Foreskin melanocyte (primary cell): ENCODE measurements at places on chromosomes 12 and 14.
A peak's percentile ranks its signal among the peaks of the same experiment; 100 is the strongest.

- DNase-seq, result no peak
Measured at GRCh38 chr12:42828836-42829235, 239.3 kb upstream of the PRICKLE1 start.

GRCh38 chr12:57735952-57736740, 2.4 kb downstream of the AGAP2 start:
- no peak for DNase-seq

DNA sequence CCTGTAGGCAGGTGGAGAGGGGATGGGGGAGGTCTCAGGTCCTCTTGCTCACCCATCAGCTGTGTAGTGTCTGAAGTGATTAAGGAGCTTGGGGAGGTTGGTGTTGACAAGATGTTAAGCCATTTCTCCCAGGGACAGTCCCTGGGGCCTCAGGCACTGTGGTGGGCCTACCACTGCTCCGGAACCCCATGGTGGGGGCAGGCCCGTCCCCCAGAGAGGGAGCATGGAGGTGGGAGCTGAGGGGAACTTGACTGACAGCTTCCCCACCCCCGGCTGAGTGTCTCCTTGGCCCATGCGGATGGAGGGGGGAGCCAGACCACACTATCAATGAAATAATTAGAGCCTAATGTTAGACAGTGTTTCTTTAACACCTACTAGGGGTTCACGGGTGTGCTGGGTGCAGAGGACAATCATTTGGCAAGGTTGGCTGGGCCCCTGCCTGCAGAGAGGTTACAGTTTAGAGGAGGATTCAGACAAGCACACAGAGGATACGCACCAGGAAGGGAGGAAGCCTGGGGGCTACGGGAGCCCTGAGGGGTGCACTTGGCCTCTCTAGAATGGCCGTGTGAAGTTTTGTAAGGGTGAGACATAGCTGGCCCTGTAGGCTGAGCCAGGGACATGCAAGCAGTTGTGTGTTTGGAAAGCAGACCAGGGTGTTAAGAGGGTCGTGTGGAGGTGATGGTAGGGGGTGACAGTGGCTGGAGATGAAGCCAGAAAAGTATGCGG, 19.3 kb upstream of the KRT80 start:
- no peak for DNase-seq

DNA sequence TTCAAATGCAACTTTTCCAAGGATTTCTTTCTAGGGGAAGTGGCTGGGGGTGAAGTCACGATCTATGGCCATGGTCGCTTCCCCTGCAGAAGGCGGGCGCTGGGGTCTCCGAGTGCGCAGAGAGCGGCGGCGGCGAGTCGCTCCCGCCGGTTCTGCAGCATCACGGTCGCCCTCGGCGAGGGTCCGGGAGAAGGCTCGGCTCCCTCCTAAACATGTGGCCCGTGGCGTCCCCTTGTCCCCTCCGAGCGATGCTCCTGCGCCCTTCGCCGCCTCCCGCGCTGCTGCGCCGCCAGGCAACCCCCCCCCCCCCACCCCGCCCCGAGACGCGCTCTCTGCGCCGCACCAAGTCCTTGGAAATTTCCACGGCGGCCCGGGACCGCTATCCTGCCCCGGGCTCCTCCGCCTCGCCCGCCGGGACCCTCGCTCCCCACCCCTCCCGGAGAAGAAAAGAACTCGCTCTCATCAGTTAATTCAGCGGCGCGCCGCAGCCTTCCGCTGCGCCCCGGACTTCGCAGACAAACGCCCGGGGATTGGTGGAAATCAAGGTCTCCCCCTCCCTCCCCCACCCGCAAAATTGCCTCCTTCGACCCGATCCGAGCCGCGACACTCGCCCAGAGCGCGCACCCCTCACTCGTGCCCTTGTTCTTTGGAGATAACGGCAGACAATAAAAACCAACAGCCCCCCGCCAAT, at the start of gene ST8SIA1:
Gene ST8SIA1 (minus strand): TSS at position 298 of the 691 bp plus-strand sequence. CDS start 475 bp downstream, outside the sequence.
- DNase-seq, result peak; percentile 32

DNA sequence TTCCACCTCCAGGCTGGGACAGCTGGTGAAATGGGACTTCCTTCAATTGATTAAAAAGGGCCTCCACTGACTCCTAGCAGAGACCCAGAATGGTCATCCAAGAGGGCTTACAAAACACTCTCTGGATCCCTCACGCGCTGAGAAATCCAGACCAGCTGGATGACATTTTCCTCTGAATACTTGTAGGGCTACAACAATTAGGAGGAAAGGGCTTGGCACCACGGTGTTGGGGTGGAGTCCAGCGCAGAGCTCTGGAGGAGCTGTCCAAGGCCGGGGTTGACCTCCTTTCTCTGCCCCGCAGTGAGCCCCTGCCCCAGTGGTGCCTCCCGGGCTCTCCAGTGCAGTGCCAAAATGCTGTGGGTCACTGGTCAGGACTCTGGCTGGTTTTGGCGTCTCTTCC, 189.0 kb upstream of the CCND2 start:
- DNase-seq, result no peak

GRCh38 chr14:32608857-32609256, 279.8 kb downstream of the AKAP6 start:
- DNase-seq, result no peak

GRCh38 chr12:111126331-111126730, 206.0 kb upstream of the MYL2 start:
- no peak for DNase-seq

DNA sequence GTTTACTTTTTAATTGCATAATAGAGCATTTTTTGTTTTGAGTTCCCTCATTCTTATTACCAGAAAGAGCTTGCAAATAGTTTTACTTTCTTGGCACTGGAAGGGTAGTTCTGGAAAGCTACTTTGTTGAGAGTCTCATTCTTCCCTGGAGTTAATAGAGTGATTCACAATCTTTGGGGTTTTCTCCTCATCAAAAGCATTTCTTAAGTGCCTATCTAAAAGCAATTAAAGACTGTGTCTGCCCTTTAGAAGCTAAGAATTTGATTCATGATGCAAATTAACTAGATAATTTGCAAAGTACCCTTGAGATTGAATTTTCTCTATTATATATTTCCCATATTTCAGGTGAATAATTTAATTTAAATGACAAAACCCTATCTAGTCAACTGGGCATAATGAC, 8.1 kb upstream of the BMAL2 start:
- no peak for DNase-seq

DNA sequence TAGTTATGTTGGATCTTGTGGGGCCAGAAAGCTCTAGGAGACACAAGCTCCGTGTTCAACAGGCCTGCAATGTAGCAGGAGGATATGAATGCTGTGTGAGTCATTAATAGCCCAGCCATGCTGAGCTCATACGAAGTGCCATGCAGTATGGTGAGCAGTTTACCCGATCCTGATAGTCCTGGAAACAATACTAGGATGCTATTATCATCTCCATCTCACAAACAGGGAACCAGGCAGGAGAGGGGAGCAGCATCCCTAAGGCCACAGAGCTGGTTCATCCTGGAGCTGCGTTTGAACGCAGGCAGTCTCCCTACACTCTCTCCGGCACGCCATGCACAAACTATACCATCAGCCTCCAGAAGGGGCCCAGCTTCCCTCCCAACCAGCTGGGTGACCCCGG, 20.5 kb downstream of the TTC7B start:
- peak; percentile 52 for DNase-seq

DNA sequence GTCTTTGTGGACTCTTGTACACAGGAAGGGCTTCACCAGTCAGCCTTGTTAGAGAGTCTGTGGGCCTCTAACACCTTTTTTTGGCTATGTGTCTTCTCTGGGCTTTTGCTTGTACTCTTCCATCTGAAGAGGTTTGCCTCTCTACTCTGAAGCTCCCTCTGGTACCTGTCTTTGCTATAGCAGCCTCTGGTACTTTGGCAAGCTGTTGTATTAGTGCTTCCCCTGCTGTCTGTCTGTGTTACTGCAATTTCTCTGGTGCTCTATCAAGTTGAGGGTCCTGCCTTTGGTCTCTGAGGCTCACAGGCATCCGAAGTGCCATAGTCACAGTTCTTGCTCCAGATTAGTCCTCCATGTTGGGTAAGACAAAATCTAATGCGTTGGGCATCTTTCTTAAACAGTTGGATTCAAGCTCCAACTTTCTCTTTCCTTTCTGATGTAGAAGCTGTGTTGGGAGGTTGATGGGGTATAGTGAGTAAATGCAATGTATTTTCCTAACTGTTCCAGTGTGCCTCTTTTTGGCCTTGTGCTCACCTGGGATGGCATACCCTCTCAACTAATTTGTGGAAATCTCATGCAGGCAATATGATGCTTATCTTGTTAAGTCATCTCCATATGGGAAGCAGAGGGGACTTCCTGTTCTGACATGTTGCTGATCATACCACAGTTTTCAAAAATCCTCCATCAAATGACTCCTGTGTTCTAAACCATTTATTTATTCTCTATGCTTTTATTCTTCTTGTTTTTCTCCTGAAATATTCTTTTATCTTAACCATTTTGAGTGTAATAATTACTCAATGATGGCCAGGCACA, 88.8 kb downstream of the ATF7IP start:
- no peak for DNase-seq

- peak; percentile 59 for DNase-seq
Measured at GRCh38 chr12:107027636-107028053, 40.7 kb upstream of the MTERF2 start.

DNA sequence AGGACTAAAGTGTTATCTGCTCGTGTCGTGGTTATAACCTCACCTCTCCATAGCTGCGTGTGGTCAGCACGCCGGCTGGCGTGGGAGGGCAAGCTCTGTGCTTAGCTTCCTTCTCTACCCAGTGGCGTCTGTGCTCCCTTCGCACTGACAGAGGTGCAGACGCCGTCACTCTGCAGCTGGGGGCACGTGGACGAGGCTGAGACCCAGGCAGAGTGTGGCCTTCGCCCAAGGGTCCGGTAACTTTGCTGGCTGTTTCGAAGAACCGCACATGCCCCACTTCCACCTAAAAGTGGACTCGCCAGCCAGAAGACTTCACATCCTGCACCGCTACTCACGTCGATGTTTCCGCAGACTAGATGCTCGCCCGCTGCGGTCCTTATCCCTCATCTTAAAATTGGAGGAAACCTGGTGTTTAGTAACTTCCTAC, 35.9 kb upstream of the DYNC1H1 start:
- DNase-seq, result no peak

GRCh38 chr14:39984323-39984722, 552.1 kb upstream of the FBXO33 start:
- no peak for DNase-seq

GRCh38 chr12:122501489-122501989, 807 bp upstream of the ZCCHC8 start:
- DNase-seq, result no peak

DNA sequence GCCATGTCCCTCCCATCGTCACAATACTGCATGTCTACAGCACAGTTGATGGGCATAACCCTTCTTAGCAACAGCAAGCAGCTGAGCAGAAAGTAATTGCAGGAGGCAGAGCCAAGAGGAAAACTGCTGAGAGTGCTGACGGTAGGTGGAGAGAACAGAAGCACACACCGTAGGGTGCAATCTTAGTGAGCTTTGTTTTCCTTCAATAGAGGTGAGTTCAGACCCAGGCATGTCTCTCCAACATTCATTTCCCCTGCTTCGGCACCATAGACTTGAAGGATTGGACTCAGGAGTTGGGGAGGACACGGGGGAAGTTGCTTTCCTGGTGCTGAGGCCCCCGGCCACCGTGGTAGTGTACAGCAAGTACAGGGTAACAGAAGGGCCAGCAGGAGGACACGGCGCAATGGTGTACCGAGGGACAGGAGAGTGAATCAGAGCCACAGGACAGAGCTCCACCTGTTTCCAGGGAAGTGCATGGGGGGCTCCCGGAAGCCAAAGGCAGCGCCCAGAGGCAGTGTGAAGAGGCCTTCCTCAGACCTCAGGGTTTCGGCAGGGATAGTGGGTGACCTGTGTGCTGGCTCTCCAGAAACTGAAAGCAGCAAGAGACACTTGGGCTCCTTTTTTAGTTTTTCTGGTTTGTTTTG, 36.3 kb upstream of the SINHCAF start:
- DNase-seq, result no peak

DNA sequence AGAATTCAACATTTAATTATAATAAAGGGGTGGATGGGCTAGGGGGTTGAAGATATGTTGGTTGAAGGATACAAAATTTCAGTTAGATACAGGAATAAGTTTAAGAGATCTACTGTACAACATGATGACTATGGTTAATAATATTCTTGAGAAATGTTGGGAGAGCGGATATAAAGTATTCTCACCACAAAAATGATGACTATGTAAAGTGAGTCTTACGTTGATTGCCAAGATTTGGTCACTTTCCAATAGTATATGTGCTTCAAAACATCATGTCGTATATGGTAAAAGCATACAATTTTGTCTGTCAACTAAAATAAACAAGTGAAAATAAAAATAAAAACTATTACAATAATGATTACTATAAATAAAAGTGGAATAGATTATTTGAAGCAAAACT, 802.0 kb downstream of the C12orf50 start:
- DNase-seq, result no peak

DNA sequence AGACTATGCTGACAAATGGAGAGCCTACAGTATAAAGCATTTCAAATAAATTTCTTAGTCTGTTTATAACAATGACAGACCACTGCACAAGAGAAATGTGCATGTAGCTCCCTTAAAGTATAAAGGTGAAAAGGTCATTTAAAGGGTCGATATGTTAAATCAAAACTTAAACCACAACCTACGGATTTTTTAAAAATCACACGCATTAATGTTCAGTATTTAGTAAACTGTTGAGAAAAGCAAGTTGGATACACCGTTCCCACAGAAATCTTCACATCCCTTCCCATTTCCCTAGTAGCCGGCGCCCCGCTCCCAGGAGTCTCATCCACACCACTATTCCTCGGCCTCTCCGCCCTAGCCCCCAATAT, 614 bp downstream of the FKBP3 start:
- no peak for DNase-seq

GRCh38 chr12:15931590-15932053, 20.5 kb downstream of the DERA start:
- DNase-seq, result no peak

- DNase-seq, result no peak
Measured at GRCh38 chr14:61125867-61126572, 145.0 kb downstream of the SLC38A6 start.

GRCh38 chr12:3206536-3207072, 129.4 kb downstream of the TSPAN9 start:
- no peak for DNase-seq

GRCh38 chr12:753611-754472, 1.5 kb downstream of the WNK1 start:
- DNase-seq, result peak; percentile 25

DNA sequence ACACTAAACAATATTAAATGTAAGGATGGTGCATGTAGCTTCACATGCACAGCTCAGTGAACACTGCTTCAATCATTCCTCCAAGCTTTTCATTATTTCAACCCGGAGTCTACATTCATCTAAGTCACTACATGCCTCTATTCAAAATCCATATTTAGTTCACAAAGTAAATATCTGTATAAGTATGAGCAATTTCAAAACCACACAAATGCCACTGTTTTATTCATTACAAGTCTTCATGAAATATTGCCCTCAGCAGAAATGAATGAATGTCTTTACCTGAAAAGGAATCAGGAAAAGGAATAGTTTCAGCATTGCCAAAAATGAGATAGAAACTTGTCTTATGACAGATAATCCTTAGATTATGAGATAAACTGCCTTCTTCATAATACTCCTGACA, 149.4 kb downstream of the SLC38A4 start:
- DNase-seq, result no peak

DNA sequence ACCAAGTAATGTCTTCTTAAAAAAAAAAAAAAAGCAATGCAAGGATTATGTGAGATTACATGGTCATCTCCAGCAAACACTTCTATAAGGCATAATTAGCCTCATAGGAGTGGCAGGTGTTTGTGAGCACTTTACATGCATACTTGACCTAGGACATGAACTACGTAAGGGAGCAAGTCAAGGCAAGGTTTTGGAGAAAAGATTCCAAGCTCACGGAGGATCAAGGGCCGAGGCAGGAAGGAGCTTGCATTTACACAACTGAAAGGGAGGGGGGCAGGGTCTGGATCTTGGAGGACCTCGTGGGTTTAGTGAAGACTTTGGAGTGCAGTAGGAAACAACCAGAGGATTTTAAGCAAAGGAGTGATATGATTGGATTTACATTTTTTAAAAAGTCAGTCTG, 112.5 kb downstream of the CCER1 start:
- no peak for DNase-seq
